OCI-LY7 (cell line): ENCODE measurements at places on chromosomes 3 and 15. TPM values are rescaled to one million over a fixed set of nuclear protein-coding genes. Genes with fewer than 3 reads are reported as not detected.

The LMAN1L gene
- total RNA-seq: 0.37 and 0.38 TPM in 2 replicates

The CLDN16 gene
- total RNA-seq: not detected in 2 replicates

The RTP3 gene
- 0.37 and 0.74 TPM in 2 replicates for total RNA-seq

The GRAMD2A gene
- not detected in 2 replicates for total RNA-seq

The PP2D1 gene
- total RNA-seq: not detected in 2 replicates

The SLC12A1 gene
- total RNA-seq: not detected in 2 replicates
